GM12864 (cell line): ENCODE measurements at places on chromosomes 12 and 14.

DNA sequence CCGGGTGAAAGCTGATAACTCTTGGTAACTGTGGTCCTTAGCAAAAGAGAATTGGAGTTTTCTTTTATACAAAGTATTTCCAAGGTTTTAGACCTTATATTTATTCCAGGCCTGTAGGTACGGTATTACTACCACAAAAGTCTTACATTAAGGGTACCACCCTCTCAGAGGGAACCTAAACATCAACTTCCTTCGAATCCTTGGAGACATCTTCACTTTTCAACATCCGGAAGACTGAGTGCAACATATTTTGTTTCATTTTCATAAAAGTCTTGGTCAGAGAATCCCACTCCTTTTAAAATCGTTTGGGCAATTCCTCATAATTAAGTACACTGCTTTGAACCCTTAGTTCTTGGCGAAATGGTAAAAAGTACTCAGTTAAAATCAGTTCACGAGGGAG, 1.2 kb downstream of the CNOT2 start:
- DNase-seq = no peak

- DNase-seq = no peak
Measured at GRCh38 chr14:63759456-63759855, 31.6 kb upstream of the SGPP1 start.

DNA sequence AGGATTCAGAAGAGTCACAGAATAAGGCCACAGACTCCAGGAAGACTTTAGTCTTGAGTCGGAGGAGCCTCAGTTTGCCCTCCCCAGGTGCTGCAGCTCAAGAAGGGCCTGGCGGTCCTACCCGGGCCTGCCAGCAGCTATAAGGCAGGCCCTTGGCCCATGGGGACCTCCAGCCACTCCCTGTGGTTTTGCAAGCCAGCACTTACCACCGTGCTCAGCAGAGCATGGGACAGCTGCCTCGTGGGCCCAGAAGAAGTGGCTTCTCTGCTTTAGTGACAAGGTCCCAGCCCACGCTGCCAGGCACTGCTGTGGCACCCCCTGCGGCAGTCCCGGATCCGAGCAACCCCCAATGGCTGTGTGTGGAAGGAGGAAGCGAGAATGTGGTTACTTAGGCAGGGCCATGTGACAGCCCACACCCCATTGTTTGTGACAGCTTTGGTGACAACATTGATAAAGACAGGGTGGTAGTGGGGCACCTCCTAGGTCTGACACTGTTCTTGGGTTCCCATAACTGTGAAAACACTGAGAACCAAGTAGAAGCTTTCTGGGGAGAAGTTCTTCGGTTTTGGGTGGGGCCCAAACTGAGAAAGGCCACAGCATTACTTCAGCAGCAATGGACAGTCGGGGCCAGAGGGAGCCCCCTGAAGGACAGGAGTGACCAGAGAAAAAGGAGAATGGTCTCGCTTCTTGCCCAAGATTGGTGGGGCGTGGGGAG, at the start of gene SELPLG:
TSS of gene SELPLG (minus strand) at position 361 of the 715 bp plus-strand sequence. CDS start 9,587 bp downstream, outside the sequence.
- DNase-seq = peak; percentile 96

DNA sequence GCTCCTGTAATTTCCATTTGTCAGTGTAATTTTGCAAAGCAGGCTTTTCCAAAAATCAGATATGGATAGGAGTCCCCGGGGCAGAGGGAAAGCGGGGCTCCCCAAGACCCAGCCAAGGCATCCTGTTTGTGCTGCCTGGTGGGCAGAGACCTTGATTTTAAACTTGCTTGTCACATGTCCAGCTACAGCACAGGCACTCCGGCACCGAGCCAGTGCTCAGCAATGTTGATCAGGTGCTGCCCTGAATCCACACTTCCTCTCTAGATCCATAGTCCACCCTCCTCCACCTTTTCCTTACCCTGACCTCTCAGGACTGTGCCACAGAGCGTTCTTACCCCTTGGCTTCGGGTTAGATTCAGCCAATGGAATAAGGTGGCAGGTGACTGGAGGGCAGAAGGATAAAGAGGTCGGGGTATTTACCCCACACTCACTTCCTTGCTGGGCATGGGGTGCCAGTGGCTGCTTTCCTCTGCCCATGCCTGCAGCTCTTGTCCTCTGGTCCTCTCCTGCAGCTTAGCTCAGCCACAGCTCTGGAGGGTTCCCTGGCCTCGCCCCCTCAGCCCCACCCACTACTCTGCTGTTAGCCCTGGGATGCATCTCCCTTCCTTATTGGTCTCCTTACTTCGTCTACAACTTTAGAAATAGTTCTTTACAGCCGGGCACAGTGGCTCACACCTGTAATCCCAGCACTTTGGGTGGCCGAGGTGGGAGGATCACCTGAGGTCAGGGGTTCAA, 80.1 kb downstream of the IRF2BPL start:
- DNase-seq = no peak

DNA sequence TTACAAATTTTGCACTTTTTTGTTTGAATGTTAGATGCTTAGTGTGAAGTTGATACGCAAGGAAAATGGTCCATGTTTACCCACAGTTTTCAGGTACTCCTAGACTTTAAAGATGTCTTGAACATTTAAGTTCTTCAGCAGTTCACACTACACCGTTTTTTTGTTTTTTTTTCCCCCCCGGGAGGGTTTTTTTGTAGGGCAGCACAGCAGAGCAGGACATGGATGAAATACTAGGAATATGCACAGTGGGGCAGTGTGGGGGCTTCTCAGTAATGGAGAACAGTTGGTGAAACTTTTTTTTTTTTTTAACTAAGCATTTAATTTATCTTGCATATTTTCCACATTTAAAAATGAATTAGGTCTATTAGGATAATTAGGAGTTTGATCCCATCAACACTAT, 4.9 kb downstream of the RAN start:
- DNase-seq = no peak

DNA sequence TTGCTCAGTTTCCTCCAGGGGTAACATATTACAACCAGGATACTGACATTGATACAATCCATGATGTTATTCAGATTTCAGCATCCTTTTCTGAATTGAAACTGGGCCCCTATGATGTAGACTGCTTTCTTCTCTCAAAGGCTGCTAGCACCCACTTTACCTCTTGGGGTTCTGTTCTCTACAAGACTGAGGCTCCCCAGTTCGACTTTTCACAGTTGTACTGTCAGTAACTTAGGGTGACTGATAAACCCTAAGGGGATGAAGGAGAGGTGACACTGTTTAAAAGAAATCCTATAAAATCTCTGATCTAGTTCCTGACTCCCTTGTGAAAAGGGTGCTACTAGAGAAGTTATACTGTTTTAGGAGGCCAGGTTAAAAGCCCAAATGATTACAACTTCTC, 818 bp downstream of the VPS33A start:
- no peak for DNase-seq
